Left lung (tissue), 14 donors: ENCODE measurements at places on chromosomes 3 and 15. TPM values are rescaled to one million over a fixed set of nuclear protein-coding genes. Genes with fewer than 3 reads are reported as not detected.

DNA sequence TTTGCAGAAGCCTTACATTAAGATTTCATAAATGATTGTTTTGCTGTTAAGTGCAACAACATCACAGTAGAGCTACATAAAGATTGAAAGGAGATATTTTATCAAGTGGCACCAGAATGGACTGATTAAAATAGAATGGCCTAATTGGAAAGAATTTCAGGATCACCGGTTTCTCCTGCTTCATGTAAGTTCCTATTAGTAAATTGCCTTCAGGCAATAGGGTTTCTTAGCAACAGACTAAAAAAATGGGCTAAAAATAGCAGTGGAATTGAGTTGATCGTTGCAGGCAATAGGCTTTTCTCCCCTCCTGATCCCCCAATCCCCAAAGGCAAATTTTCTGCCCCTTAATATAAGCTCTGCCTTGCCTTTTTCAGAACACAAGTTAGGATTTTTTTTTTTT lies 917 bp downstream of the LNP1 start:
- no peak for DNase-seq

DNA sequence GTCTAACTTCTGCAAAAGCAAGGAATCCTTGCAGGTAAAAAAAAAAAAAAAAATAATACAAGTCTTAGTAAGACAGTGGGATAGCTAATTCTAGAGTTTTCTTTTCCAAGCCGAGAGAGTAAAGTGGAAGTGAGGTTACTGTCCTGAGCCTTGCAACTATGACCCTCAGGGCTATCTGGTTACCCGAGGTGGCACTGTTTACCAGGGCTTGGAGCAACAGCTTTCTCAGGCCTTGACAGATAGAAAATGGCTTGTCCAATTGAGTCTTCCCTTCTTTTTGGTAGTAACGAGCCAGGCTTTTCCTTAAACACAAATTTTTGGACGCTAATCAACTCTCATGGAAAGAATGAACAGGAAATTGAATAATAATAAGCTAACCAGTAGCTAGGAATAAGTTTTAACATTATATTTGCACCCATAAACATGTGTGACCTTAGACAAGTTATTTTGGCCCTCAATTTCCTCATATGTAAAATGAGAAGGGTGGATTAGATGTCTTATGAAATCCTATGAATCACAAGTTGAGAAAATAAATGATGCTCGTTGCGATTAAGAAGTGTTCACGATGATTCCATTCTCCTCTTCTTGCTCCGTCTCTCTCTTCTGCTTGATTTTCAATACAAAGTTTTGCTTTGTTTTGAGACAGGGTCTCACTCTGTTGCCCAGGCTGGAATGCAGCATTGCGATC lies 236.9 kb upstream of the KBTBD8 start:
- no peak for DNase-seq

GRCh38 chr3:142337994-142338393 lies 109.8 kb downstream of the XRN1 start:
- DNase-seq, result peak; percentile 23

GRCh38 chr3:11964553-11964952 lies 39.6 kb upstream of the SYN2 start:
- DNase-seq, result no peak

Gene CADM2
- 1.6 TPM for polyA plus RNA-seq

GRCh38 chr15:83208367-83208661 lies 691 bp upstream of the HDGFL3 start:
- DNase-seq, result peak; percentile 32

- no peak for DNase-seq
Observed at GRCh38 chr3:69553888-69554287, 168.0 kb upstream of the FRMD4B start.

Gene IL17RD
- 11.6 TPM for polyA plus RNA-seq

Gene SEMA6D
- polyA plus RNA-seq, result 47.0 TPM
